Heart right ventricle (tissue), 16 donors: ENCODE measurements at places on chromosomes 5 and 9. TPM values are rescaled to one million over a fixed set of nuclear protein-coding genes. Genes with fewer than 3 reads are reported as not detected.

DNA sequence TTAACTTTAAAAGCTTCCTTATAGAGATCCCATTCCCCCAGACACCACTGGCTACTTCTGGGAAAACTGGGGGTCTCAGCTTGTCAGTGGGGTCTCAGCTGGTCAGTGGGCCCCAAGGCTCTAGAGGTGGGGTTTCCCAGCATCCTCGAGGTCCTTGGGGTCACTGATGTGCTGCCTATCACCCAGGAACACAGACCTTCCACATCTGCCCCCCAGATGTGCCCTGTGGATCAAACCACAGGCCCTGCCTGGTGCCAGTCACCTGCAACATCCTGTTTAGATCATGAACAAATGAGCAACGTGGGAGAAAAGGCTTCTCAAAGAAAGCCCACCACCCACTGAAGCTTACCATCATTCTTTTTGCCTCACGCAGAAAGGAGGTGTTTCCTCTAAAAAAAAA lies 165.6 kb upstream of the FSTL4 start:
- H3K27ac ChIP-seq, result no peak overlapping the region
- no peak for DNase-seq
- no peaks in the 10 kb centered on the region for H3K4me1 ChIP-seq
- no peaks in the 10 kb centered on the region for H3K27me3 ChIP-seq
- no peaks in the 10 kb centered on the region for H3K36me3 ChIP-seq

- H3K27ac ChIP-seq, result peak overlapping the region; percentile 70
- H3K27me3 ChIP-seq, result no peaks in the 10 kb centered on the region
- H3K4me3 ChIP-seq, result peak overlapping the region; percentile 14
- H3K4me1 ChIP-seq, result no peaks in the 10 kb centered on the region
Observed at GRCh38 chr5:144028058-144028457, 142.4 kb downstream of the YIPF5 start.

WDR38 gene
- not detected for total RNA-seq

TAF11L5 gene
- total RNA-seq, result not detected

- peak overlapping the region; percentile 59 for H3K4me3 ChIP-seq
- peaks cover 25% of the 10 kb centered on the region for H3K4me1 ChIP-seq
- no peaks in the 10 kb centered on the region for H3K36me3 ChIP-seq
- H3K27me3 ChIP-seq, result no peaks in the 10 kb centered on the region
Observed at GRCh38 chr5:102866237-102866600, 111.1 kb downstream of the PAM start.

DNA sequence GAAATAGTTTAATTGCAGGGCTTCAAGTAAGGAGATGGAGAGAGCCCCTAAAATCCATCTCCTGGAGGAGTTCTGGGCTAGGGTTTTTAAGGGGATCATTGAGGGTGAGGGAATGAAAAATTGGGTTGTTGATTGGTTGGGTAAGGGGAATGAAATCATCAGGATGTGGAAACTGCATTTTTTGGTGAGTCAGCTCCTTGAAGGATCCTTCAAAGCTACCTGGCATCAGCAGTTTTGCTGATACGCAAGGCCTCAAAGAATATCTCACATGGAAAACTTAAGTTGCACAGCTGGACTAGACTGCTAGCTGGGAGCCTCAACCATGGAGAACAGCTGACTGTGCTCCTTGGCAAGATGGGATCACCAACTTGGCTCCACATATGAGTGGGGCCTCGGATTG lies 136.7 kb downstream of the FGF10 start:
- H3K4me3 ChIP-seq, result no peak overlapping the region
- no peak for DNase-seq
- H3K27me3 ChIP-seq, result no peaks in the 10 kb centered on the region
- no peaks in the 10 kb centered on the region for H3K4me1 ChIP-seq
- no peak overlapping the region for H3K27ac ChIP-seq

- no peaks in the 10 kb centered on the region for H3K27me3 ChIP-seq
- no peak overlapping the region for H3K27ac ChIP-seq
- no peaks in the 10 kb centered on the region for H3K4me1 ChIP-seq
- DNase-seq, result no peak
Observed at GRCh38 chr5:87671146-87671545, 258.4 kb upstream of the CCNH start.

GRCh38 chr9:122329597-122329996 lies 41.2 kb upstream of the PTGS1 start:
- H3K4me3 ChIP-seq, result no peak overlapping the region
- no peaks in the 10 kb centered on the region for H3K27me3 ChIP-seq
- H3K27ac ChIP-seq, result no peak overlapping the region
- no peak for DNase-seq

- no peaks in the 10 kb centered on the region for H3K4me1 ChIP-seq
- H3K36me3 ChIP-seq, result no peaks in the 10 kb centered on the region
- DNase-seq, result no peak
- H3K4me3 ChIP-seq, result no peak overlapping the region
- no peak overlapping the region for H3K27ac ChIP-seq
- no peaks in the 10 kb centered on the region for H3K27me3 ChIP-seq
Observed at GRCh38 chr9:73847536-73847935, 649.6 kb upstream of the RORB start.

CYSRT1 gene
- total RNA-seq, result 0.38 TPM

DNA sequence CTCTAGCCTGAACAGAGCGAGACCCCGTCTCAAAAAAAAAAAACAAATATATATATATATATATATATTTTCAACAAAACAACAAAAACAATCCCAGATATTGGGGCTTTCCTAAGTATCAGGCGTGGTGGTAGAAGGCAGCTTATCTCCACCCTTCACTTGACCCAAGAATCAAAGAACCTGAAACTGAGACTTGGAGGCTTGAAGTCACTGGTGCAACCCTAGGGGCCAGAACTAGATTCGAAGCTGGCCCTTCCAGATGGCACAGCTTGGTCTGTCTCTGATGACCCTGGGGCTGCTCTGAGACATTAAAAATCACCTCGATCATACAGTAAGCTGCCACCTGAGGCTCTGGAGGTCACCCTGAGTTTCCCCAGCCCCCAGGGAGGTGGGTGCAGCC lies 1.3 kb upstream of the KCNMB1 start:
- peaks cover 19% of the 10 kb centered on the region for H3K4me1 ChIP-seq
- no peak overlapping the region for H3K27ac ChIP-seq
- DNase-seq, result no peak
- H3K27me3 ChIP-seq, result no peaks in the 10 kb centered on the region
- H3K4me3 ChIP-seq, result no peak overlapping the region

DNA sequence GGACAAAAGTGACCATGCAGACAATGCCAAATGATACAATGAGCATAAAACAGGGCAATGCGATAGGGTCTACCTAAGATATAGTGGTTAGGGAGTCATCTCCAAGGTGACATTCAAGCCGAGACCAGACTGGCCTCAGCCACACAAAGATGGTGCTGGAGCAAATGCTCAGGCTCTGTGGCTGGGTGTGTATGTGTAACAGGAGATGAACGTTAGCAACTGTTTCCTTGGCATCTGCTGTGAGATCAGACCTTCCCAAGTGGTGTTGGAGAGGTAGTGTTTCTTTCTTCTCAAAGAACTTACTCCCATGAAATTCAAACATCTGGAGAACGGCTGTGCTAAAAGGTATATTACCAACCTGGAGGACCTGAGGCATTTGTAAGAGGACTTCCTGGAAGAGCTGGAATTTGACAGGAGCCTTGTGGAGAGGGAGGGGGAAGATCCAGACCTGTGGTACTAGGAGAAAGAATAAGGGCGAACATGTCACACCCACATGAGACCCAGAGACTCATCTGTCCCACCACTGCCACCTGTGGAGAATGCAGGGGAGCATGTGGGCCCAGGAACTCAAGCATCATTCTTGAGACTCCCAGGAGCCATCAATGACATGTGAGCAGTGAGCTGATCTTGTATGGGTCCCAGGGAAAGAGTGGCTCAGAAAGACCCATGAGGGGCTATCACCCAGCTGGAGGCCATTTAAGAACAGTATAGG lies 21.4 kb upstream of the ANXA6 start:
- no peak for DNase-seq
- H3K27ac ChIP-seq, result no peak overlapping the region
- H3K4me1 ChIP-seq, result peaks cover 6% of the 10 kb centered on the region
- H3K27me3 ChIP-seq, result no peaks in the 10 kb centered on the region
- H3K4me3 ChIP-seq, result no peak overlapping the region
- H3K36me3 ChIP-seq, result peaks cover 40% of the 10 kb centered on the region

FBXW5 gene
- 124 TPM for total RNA-seq

GRCh38 chr5:177531209-177531940 lies 14.6 kb upstream of the DDX41 start:
- H3K36me3 ChIP-seq, result peaks cover 54% of the 10 kb centered on the region
- H3K4me1 ChIP-seq, result no peaks in the 10 kb centered on the region
- H3K27me3 ChIP-seq, result no peaks in the 10 kb centered on the region
- no peak overlapping the region for H3K4me3 ChIP-seq

GRCh38 chr5:104937598-104937997 lies 1375.0 kb upstream of the NUDT12 start:
- no peaks in the 10 kb centered on the region for H3K27me3 ChIP-seq
- H3K4me1 ChIP-seq, result no peaks in the 10 kb centered on the region
- no peak for DNase-seq
- H3K27ac ChIP-seq, result no peak overlapping the region
- H3K4me3 ChIP-seq, result no peak overlapping the region

KCNV2 gene
- total RNA-seq, result not detected

DRD1 gene
- total RNA-seq, result not detected
